ENCODE measurements at places on chromosomes 4 and X. TPM values are rescaled to one million over a fixed set of nuclear protein-coding genes. Genes with fewer than 3 reads are reported as not detected.

HHIP gene
- polyA plus RNA-seq = not detected

TRIM61 gene
- polyA plus RNA-seq = not detected

SMIM10 gene
- polyA plus RNA-seq = 1.5 TPM

RIPPLY1 gene
- not detected for polyA plus RNA-seq

BMP15 gene
- polyA plus RNA-seq = not detected

TLR3 gene
- polyA plus RNA-seq = 0.47 TPM

TBCK gene
- polyA plus RNA-seq = 16.1 TPM

DNA sequence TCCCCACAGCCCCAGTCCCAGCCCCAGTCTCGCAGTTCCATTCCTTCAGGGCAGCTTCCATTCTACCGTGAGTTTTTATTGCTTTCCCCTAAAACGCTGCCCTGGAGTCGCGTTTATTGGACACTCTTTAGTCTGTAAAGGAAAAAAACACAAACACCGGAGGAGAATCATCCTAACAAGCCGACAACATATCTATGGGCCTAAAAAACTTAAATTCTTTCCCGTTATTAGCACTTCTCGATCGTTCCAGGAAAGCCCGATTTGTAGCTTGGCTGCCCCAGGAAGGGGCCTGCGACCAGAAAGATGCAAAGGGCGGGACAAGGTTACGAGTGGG, 178.5 kb downstream of the CBR4 start:
- DNase-seq = no peak

DNA sequence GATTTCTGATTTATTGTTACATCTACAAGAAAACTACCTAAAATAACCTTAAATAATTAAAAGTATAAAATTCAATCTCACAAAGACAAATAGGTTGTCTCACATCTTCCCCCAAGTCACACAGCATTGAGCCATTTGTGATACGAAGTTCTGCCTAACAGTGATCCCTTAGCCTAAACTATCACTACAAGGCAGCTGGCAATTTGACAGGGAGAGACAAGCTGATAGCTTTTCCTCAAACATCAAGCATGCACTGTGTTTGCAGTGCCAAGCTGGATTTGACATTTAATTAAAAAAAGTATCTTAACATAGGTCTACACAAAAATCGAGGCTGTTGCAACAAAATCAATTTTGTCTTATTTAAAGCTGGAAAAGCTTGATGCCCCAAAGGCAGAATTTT, 464.7 kb upstream of the TRAM1L1 start:
- DNase-seq = no peak

GRCh38 chr4:21469438-21470300, 478.9 kb downstream of the KCNIP4 start:
- no peak for DNase-seq

- DNase-seq = no peak
These were observed 285.4 kb downstream of the UNC5C start for GRCh38 chr4:95263391-95263790.

DNA sequence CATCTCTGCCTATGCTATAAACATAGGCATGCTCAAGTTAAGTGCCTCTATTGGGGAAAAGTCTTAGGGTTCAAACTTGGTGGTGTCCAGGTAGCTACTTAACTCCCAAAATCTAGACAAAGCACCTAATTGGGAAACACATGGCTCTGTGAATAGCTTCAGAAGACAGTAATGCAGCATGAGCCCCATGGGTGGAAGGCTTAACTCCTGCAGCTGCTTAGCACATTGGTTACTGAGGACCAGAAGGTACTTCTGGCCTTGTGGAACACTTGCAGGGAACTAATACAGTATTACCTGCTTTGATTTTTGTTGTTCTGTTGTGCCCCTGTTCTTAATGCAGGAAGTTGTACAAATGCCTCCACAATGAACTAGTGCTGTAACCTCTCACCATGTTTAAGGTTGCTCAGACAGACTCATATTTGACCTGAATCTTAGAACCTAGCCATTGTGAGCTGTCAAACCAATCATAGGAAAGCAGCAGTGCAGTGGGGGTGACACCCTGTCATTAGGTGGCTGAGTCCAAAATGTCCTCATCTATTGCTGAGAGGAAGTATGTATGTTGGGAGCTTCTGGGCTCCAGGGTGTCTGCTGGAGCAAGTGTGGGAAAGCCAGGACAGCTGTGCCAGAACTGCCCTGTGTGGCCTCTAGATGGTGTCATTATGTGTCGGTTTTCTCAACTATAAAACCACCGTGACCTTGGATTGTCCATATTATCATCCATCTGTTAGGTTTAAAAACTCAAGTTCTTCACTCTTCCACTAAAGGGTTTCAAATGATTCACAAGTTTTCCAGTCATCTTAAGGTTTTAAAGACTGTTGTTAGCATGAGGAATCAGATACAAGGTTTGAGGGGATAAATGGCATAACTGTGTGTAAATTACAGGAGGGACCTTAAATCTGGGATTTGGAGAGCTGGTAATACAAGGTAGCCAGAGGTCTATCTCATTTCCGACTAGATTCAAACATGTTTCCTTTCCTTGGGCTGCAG, 69.9 kb upstream of the WDR1 start:
- no peak for DNase-seq

- no peak for DNase-seq
These were observed 52.6 kb upstream of the RBPJ start for GRCh38 chr4:26268246-26268645.

DNA sequence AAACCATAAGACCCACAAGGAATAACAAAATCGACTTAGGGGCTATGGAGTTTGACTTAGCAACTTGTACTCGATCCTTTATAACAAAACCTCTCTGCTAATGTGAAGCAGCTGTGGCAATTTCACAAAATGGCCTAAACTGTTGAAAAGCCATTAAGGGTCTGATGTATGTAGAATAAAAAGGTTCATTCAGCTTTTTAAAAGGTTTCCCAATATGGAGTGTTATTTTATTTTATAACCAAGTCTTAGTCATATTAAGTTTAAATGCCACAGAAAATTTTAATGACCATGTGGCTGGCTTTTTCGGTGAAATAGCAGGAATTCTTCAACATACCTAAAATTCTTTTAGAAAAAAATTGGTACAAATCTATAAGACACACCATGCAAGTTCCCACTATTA, 291.8 kb upstream of the HAND2 start:
- no peak for DNase-seq

GRCh38 chr4:48173056-48173991, 39.3 kb upstream of the TXK start:
- DNase-seq = no peak

DNA sequence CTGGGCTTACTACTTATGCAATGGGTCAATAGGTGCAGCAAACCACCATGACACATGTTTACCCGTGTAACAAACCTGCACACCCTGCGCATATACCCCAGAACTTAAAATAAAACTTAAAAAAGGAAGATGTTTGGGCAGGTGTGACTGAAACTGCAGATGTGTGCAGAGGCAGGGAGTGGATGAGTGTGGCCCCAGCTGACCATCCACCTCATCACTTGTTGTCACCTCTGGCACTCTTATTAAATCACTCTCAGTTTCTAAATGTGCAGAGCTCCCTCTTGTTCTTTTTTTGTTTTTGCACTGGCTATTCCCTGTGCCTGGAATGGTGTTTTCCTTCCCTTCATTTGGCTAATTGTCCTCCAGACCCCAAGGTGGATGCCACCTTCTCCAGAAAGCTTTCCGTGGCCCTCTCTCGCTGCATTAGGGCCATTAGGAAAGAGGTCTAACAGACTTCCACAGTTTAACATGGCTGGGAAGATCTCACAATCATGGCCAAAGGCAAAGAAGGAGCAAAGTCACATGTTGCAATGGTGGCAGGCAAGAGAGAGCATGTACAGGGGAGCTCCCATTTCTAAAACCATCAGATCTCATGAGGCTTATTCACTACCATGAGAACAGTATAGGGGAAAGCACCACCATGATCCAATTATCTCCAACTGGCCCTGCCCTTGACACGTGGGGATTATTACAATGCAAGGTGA, 58.5 kb downstream of the SLC2A9 start:
- no peak for DNase-seq

DNA sequence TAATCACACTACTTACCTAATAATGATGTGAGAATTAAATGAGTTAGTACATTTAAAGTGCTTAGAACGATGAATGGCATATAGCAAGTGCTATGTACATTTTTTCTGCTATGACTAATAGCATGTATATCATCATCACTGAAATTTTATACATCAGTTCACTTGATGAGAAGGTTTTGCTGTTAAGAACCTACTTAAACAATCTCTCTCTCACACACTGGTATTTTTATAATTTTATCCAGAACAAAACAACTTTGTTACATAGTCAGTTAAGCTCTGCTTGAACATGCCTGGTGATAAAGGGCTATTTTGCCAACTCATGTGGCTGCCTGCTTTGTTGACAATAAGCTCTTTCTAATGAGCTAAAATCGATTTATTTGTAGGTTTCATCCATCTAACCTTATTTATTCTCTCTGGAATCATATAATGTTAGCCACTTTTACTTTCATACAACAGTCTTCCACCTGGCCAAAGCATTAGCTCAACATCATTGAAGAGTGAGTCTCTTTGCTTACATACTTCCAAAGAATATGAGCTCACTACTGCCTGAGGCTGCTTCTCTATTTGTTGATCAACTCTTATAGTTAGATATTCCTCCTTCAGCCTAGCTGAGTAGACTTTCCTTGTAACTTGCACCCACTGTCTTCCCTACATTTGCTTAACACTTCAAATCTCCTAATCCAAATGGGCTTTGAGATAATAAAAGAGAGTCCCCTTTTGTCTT, 372.7 kb upstream of the BOD1L1 start:
- no peak for DNase-seq

DNA sequence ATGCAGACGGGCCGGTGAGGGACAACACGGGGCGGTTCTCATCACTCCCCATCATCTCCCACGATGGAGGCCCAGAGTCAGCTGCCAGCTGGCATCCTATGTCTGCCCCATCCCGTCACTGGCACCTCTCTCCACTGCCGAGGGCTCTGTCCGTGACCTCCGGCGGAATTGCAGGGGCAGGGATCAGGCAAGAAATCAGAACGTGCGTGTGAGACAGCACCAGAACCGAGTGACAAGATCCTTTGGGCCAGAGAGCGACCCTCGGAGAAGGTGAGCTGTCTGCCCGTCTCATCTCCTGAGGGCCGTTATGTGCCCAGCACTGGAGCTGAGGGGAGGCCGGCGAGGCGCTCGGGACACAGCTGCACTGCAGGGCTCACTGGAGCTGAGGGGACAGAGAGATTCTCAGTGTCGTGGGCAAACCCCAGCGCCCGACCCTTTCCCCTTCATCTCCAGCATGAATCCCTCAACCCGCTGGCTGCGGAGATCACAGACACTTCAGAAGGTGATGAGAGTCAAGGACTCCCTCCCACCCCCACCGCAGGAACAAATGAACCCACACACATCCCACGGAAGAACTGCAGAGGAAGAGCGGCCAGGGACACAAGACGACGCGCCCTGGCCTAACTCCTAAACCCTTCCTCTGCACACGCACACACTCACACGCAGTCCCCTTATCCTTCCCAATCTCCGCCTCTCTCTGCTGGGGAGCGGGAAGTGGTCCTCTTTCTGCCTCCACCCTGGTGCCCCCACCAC, 128.7 kb downstream of the AFAP1 start:
- no peak for DNase-seq

GRCh38 chrX:143615851-143616250, 20.1 kb downstream of the SLITRK4 start:
- DNase-seq = no peak

GRCh38 chr4:62210486-62210885, 1010.4 kb downstream of the ADGRL3 start:
- DNase-seq = no peak

GRCh38 chr4:17077105-17077504, 178.7 kb upstream of the LDB2 start:
- DNase-seq = no peak
